ENCODE measurements at places on chromosomes 2 and 18. TPM values are rescaled to one million over a fixed set of nuclear protein-coding genes. Genes with fewer than 3 reads are reported as not detected.

GRCh38 chr2:188765522-188766470 lies 208.4 kb upstream of the COL3A1 start:
- DNase-seq = no peak

GRCh38 chr2:133862400-133862977 lies 294.2 kb upstream of the NCKAP5 start:
- no peak for DNase-seq

DNA sequence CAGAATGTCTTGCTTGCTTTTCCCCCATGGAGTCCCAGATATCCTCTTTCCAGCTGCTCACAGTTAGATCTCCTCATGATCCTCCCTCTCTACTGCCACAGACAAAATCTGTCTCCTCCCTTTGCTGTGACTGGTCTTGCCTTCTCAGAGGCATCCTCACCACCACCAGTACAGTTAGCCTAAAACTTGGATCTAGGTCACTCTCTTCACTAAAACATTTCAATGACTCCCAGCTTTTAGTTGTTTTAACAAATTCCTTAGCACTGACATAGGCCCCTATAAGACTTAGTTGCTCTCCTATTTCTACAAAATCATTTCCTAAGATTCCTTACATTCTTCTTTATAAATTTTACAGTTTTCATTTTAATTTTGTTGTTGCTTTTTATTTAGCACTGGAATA lies 734.2 kb upstream of the CHAC2 start:
- DNase-seq = no peak

- no peak for DNase-seq
Observed at GRCh38 chr2:73963385-73964120, 21.2 kb upstream of the TET3 start.

GRCh38 chr2:208012449-208012848 lies 12.9 kb downstream of the PLEKHM3 start:
- no peak for DNase-seq

DNA sequence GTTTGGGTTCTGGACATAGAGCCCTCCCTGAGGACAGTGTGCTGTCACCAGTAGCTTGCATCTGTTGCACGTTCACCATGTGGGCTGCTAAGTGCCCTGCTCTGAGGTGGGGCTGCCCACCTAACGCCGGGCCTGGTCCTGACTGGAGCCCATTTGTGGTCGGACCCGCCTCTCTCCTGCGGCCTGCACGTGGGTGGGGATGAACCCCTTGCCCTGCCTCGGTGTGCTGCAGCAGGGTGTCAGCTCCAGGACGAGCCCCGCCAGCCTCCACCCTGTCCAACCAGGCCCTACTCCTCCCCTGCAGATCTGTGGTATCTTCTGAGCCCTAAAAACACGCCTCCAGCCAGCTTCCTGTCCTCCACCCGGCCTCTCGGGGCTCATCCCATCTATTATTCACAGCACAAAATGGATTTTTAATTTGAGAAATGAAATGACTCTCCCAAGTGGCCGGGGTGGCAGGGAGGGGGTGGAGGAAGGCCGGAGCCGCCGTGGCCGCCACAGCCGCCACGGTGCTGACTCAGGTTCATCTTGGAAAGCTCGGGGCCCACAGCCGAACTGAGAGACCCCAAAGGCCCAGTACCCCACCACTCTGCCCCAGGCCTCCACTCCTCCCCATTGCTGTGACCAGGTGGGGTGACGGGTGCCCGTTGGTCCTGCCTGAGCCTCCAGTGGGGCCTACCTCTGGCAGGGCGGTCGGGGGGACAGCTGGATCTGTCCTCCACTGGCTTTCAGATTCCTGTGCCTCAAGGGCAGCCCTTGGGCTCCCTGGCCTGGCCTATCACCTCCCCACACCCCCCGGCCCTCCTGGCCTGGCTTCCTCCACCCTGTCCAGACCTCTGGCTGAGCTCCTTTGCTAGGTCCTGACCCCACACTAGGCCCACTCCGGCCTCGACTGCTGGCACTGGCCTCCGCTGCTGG lies 2.8 kb upstream of the ECEL1 start:
- no peak for DNase-seq

- no peak for DNase-seq
Observed at GRCh38 chr2:59528525-59528924, 1024.9 kb downstream of the BCL11A start.

DNA sequence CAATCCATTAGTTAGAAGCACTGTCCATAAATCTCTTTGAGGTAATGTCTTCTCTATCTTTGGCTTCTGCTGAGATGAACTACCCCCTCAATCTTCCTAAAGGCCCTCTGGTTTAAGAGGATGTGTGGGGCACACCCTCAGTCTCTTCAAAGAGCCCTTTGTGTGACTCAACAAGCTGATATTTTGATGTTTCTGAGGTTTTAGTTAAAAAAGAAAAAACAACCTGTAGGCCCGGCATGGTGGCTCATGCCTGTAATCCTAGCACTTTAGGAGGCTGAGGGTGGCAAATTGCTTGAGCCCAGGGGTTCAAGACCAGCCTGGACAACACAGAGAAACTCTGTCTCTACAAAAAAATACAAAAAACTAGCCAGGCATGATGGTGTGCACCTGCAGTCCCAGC lies 593.5 kb downstream of the TMEM182 start:
- no peak for DNase-seq

DNA sequence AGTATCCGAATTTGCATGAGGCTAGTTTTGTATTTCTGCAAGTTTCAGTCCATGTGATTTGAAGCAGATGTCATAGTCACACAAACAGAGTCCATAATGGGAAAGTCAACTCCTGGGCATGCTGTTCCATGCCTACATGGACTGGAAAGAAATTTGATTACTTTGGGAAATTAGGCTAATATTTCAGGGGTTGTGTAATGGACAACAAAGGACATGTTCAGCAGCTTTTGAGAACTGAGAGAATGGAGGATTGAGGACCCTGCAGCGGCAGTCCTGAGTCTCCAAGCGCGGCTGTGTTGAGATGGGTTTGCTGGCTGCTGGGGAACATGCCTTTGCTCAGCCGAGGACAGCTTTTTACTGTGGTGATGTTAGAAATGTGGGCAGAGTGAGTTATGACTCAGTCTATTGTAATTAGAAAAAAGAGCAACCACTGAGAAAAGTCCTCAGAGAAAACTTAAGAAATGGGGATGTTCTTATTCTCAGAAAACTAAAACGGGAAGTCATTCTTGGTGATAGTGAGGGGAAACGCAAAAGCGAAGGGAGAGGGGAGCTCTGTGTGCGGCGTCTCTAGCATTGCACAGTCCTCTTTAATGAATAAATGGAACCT lies 149.2 kb downstream of the FAM210A start:
- no peak for DNase-seq

- no peak for DNase-seq
Observed at GRCh38 chr18:61676773-61677434, 215.9 kb downstream of the RNF152 start.

- DNase-seq = no peak
Observed at GRCh38 chr2:158395166-158395565, 61.4 kb downstream of the CCDC148 start.

DNA sequence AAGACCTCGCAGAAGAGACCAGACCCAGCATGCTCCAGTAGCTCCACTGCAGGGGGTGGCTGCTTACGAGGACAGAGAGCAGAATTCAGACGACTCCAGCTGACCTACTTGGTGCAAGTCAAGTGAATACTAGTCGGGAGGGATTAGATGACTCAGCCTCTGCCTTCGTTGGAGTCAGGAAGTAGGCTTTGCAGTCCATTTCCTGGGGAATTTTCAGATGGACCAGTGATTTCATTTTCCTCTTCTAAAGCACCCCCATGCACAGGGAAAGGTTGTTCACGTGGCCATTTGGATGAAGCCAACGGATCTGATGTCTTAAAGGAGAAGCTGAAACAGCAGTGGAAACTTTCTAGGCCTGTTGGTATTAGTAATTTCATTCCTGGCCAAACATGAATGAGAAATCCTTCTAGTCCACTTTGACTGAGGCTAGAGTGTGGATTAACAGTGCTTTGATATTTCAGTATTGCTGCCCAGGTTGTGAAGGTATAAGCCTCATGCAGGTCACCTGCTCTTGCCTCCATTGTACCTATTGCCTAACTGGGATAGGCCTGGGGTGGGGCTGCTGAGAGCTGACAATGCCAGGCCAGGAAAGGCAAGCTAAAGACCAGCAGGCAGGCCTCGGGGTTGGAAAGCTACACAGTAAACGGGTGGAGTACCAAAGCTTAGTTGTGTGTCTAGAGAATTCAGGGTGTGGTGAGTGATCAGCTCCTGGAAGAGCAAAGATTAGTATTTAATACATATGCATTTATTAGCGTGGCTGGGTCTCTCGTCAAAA lies 117.6 kb upstream of the FOSL2 start:
- no peak for DNase-seq

GRCh38 chr2:230794497-230794896 lies 70.2 kb upstream of the ITM2C start:
- no peak for DNase-seq

Gene TCF4
- 67.7 TPM for polyA plus RNA-seq

Gene STAT4
- polyA plus RNA-seq = 8.3 TPM

Gene NEDD4L
- polyA plus RNA-seq = 117 TPM

Gene FAM168B
- polyA plus RNA-seq = 121 TPM

Gene CAPN10
- 20.9 TPM for polyA plus RNA-seq

Gene GAREM2
- 6.1 TPM for polyA plus RNA-seq

Measured in right renal cortex interstitium (tissue), 3 donors.